MG63 (cell line): ENCODE measurements at places on chromosomes 7 and 10. TPM values are rescaled to one million over a fixed set of nuclear protein-coding genes. Genes with fewer than 3 reads are reported as not detected.
A peak's percentile ranks its signal among the peaks of the same experiment; 100 is the strongest.

GRCh38 chr10:80259405-80259871 lies 30.0 kb downstream of the MAT1A start:
- DNase-seq: no peak

STARD3NL gene
- 70.1 and 81.2 TPM in 2 replicates for total RNA-seq

DNA sequence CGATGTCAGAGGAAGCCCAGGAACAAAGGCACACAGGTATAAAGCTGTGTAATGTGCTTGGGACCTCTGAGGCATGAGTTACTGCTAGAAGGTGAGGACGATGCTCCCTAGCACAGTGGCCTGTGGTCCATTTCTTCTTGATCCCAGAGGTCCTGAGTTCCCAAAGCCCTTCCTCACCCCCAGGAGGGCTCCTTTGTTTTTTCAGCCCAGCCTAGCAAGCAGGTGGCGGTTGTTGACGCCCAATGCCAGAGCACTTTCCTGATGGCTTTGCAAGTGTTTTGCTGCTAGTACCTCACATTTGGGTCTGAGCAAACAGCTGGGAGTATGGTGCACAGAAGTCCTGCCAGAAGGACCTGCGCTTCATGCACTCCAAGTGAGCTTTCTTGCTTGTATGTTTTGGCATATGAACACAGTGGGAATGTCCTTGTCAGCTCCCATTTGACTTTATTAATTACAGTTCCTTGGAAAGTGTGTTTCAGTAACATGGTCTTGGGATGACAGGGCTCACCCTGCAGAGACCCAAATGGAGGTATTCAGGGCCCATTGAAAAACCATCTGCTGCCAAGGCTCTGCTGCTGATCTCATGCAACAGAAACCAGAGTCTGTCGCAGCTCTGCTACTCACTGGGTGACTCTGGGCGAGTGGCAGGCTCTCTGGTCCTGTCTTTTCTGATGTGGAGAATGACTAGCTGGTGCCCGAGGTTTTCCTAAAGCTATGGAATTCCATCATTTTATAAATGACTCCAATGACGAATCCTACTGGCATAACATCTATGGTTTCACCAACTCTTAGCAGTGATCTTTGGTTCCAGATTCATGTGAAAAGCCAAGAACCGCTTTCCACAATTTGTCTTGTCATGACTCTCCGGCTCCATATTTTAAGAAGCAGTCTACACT lies 134.9 kb downstream of the ARID5B start:
- peak; percentile 39 for DNase-seq

GRCh38 chr7:32022966-32023365 lies 47.2 kb downstream of the PDE1C start:
- no peak for DNase-seq

DNA sequence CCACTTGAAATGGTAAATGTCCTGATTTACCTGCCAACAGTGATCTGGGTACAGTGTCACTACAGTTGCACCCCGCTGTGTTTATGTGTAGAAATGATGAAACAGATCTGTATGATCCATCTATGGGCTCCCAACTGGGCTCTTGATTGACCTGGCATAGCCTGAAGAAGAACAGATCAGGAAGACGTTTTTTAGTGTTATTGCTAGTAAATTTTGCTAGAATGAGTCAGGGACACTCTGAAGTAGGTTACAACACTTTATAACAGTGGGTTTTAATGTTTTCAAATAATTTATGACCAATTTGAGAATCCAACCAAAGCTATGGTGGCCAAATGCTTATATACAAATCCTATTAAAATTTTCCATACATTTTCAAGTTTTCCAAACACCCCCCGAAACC lies 110.3 kb downstream of the DKK1 start:
- DNase-seq: no peak

- DNase-seq: no peak
Observed at GRCh38 chr10:6130848-6131470, 42.1 kb downstream of the RBM17 start.

GRCh38 chr7:81993186-81993585 lies 223.3 kb upstream of the HGF start:
- DNase-seq: no peak

VENTX gene
- not detected in 2 replicates for total RNA-seq

GRCh38 chr10:16945593-16945992 lies 128.4 kb upstream of the RSU1 start:
- DNase-seq: peak; percentile 35

DNA sequence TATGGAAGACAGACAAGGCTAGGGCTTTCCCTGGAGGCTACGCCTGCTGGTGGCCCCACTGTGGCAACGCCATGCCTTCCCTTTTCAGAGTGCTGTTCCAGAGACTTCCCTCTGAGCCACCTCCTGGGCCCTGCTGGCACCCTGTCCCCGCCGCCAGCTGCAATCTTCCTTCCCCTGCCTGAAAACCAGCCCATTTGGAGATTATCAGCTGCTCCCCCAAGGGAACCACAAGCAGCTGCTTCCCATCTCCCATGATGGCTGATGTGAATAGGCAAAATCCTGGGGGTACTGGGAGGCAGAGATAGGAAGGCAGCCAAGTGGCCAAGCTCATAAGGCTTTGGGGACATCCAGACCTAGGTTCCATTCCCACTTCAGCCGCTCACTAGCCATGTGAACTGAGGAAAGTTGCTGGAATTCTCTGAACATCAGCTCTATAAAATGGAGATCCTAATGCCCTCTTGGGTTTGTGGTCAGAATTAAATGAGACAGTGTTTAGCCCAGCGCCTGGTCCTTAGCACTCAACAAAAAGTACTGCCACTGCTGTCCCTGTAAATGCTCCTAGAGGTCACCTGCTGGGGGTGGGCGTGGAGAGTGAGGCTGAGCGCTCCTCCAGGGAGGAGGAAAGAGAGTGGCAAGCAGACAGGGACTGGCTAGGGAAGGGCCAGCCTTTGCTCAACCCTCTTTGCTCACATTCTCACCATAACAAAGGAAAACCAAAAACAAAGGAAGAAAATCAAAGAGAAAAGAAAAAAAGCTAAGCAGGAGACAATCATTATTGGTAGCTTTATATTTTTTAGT lies 5.9 kb downstream of the TSPAN33 start:
- DNase-seq: no peak

GTF2IRD2 gene
- 0.72 and 0.74 TPM in 2 replicates for total RNA-seq

NME8 gene
- not detected in 2 replicates for total RNA-seq

GRCh38 chr7:3201937-3202710 lies 98.9 kb upstream of the SDK1 start:
- no peak for DNase-seq

DNA sequence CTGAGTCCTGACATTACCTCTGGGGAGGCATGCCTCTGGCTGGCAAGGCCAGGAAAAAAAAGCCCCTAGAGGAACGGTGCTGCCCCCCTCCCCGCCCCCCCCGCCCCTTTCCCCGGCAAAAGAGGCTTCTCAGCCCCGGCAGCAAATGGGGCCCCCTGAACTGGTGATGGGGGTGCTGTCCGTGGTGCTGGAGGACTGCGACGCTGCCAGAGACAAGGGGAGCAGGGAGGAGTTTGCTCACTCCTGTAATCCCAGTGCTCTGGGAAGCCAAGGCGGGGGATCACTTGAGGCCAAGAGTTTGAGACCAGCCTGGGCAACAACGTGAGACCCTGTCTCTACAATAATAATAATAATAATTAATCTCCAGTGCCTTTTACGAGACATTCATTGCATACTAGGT lies 23.7 kb downstream of the SRRM3 start:
- DNase-seq: peak; percentile 17

ZC3HAV1L gene
- 3.5 and 4.3 TPM in 2 replicates for total RNA-seq

DNA sequence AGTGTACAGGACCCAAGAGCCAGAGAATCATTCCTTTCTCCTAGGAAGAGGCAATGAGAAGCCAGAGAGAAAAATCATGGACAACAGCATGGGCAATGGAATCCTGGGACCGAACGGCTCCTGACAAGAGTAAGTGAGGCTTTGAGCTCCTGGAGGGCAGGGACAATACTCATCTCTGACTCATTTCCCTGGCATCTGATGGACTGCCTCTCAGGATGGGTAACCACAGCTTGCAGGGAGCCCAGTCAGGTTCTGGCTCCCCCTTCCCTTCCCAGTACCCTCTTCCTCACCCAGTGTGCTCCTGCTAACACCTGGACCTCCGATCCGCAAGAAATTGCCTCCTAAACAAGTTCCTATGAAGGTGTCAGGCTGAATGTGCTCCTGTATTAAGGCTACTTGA lies 51.2 kb upstream of the SORCS3 start:
- peak; percentile 61 for DNase-seq

- no peak for DNase-seq
Observed at GRCh38 chr7:131032786-131033185, 294.9 kb upstream of the MKLN1 start.

ERVW-1 gene
- not detected in 2 replicates for total RNA-seq

HECW1 gene
- total RNA-seq: 1.7 and 18.4 TPM in 2 replicates

- DNase-seq: no peak
Observed at GRCh38 chr7:114082642-114083165, 163.9 kb upstream of the PPP1R3A start.
